ENCODE measurements at places on chromosomes 12 and 14.
A peak's percentile ranks its signal among the peaks of the same experiment; 100 is the strongest.

GRCh38 chr12:9256758-9257405 lies 48.7 kb upstream of the PZP start:
- DNase-seq: no peak

DNA sequence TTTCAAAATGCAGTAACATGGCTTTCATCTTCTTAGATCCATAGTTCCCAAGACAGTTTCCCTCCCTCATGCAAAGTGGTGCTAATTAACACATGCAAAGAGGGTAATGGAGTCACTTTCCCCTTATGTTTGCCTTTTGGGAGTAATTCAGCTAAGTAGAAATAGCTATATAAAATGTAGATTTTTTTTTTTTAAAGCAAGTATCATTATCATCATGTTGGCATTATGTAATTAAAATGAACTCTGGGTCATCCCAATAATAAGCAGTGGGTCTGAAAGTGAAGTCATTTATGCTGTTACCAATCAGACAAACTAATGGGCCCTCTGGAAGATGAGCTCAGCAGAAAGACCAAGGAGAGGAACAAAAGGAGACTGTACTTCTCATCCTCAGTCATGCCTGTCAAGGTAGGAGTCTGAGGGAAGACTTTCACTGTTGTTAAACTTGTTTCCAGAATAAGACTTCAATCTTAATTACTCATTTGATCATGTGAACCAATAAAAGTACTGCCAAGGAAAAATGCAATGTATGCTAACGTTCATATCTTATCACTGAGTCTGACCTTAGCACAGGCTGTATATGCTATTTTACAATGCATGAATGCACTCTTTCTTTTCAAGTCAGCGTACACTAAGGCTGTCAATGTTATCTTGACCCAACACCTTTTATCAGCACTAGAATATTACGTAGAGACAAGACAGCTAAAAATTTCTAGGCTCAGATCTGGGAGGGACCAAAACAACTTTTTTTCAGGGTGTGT lies 26.8 kb downstream of the AREL1 start:
- no peak for DNase-seq

- no peak for DNase-seq
Measured at GRCh38 chr12:85963326-85963725, 89.2 kb downstream of the NTS start.

DNA sequence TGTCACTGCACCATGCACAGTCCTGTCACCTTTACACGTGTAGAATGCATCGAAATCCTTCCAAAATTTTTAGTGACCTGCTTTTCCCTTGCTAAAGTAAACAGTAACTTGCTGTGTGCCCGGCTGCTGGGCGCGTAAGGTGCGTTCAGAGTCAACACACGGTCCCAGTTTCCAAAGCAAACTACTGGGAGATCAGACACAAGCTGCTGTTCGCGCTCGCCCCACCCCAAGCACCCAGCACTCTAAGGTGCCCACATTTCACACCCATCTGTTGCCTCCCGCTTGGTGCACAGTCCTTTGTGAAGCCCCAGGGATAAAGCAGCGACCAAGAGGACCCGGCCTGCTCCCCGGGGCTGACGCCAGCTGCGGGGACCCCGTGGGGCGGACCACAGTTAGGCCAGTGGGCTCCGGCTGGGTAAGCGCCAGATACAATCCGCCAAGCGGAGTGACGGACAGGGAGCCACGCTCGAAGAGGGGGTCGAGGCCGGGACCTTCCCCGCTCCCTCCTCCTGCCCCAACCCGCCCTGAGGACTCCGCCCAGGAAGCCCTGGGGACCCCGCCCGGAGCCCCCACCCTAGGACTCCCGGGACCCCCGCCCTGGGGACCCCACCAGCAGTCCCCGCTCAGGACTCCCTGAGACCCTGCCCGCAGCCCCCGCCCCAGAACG lies 633 bp downstream of the STX2 start:
- DNase-seq: peak; percentile 25

DNA sequence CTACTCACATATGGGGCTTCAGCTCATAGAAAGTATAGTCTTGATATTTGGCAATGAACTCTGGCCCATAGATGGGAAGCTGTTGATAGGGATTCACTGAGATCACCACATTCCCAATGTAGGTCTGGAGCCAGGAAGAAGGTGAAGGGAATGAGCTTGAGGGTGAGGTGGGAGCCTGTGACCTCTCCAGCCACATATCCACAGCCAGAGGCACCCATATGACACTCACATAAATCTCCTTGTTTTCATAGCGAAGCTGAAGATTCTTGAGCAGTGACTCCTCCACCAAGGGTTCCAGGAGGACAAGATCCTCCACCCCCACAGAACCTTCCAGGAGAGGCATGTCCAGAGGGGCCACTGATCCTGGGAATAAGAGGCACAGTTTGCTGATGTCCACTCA lies 1.9 kb downstream of the MYO1A start:
- DNase-seq: no peak

DNA sequence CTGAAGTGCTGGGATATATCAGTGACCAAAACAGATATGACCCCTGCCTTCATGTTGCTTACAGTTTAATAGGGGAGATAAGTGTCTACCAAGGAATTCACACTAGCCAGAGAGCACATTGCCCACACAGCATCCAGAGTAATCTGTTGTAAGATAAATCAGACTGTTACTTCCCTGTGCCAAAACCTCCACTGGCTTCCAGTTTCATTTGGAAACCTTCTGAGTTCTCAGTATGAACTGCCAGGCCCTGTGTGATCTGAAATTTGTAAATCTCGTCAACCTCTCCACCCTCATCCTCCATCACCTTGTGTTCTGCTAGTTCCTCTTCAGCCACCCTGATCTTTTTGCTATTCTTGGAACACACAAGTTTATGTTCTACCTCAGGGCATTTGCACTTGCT lies 154.7 kb downstream of the ETV6 start:
- DNase-seq: no peak
